AG04450 (cell line): ENCODE measurements at places on chromosomes 3 and 15. TPM values are rescaled to one million over a fixed set of nuclear protein-coding genes. Genes with fewer than 3 reads are reported as not detected.

DNA sequence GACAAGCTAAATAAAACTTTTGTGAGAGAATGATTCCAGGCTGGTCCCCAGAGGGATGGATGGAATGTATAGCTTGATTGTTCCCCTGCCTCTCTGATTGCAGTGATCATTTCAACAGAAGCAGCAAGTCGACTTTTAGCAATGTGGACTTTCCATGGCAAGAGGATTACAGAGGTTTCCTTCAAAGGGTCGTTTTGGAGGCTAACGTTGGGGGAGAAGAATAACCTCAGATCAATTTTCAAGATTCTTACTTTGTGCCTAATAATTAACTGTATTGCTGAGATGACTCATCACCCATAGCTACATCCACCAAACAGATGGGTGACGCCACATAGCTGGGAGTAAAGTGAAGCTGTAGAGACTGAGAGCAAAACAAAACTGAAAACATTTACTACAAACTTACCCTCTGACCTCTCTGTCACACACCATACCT is 79.9 kb downstream of the GTPBP8 start:
- DNase-seq: no peak

DNA sequence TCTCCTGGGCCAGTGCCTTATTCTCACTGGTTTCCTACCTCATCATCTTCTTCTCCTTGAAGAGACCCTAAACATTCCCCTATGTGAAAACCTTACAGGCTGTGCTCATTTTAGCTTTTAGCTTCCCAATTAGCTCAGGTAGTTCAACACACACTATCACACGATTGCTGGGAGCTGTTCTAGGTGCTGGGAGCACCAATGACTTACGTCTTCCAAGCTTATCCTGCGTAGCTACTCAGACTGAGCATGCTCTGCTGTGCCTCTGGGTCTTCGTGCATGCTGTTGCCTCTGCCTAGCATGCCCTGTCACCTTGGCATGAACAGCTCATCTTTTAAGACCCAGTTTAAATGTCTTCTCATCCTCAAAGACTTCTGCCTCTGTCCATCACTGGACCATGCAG is 55.7 kb upstream of the APEH start:
- DNase-seq: no peak

- no peak for DNase-seq
Measured at GRCh38 chr15:50907601-50908208, 778 bp upstream of the AP4E1 start.

The CRYGS gene
- 1.6 and 2.0 TPM in 2 replicates for polyA plus RNA-seq

The SLC25A20 gene
- 26.6 and 30.0 TPM in 2 replicates for polyA plus RNA-seq

The RTP3 gene
- polyA plus RNA-seq: 0.06 and 0.14 TPM in 2 replicates

The HRG gene
- not detected in 2 replicates for polyA plus RNA-seq

- DNase-seq: no peak
Measured at GRCh38 chr3:190063490-190063889, 57.2 kb downstream of the P3H2 start.

- no peak for DNase-seq
Measured at GRCh38 chr3:13415997-13416793, 3.9 kb downstream of the NUP210 start.

DNA sequence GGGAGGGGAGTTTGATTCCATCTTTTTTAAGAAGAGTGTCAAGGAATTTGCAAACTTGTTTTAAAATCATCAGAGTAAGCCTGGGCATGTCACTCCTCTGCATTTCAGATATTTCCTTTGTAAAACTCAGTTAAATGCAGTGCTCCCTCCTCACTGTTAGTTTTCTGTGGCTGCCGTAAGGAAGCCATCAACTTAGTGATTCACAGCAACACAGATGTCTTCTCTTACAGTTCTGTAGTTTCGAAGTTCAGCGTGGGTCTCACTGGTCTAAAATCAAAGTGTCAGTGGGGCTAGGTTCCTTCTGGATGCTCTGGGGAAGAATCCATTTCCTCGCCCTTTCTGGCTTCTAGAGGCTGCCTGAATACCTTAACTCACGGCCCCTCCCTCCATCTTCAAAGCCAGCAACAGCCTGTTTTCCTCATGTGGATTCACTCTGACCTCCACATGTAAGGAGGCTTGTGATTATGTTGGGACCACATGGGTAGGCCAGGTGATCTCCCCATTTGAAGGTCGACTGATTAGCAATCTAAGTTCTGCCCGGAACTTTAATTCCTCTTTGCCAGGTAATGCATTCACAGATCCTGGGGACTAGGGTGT is 12.4 kb downstream of the ISG20 start:
- DNase-seq: no peak

GRCh38 chr3:140597792-140598191 is 80.1 kb upstream of the TRIM42 start:
- no peak for DNase-seq

DNA sequence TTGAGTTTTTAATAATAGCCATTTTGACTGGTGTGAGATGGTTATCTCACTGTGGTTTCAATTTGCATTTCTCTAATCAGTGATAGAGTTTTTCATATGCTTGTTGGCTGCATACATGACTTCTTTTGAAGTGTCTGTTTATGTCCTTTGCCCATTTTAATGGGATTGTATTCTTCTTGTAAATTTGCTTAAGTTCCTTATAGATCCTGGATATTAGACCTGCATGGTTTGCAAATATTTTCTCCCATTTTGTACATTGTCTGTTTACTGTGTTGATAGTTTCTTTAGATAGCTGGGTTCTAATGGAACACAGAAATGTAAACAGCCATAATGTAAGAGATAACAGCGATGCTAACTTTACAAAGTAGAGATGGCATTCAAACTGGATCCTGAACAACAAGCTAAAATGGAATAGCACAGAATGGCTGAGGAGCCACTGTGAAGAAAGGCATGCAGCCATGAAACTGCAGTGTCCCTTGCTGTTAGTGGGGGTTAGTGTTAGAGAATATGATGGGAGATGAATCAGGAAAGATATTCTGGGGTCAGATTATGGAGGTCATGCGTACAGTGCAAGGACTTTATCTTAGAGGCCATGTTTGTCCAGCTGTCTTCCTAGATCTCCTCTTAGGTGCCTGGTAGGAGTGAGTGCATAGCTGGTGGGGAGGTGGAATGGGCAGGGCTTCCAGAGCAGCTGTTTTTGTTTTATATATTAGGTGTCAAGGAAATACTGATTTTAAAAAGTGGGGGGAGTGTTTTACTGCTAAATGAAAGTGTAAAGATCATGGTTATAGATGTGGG is 48.1 kb downstream of the BBS4 start:
- no peak for DNase-seq
